ENCODE measurements at places on chromosomes 4 and X. TPM values are rescaled to one million over a fixed set of nuclear protein-coding genes. Genes with fewer than 3 reads are reported as not detected.

- DNase-seq, result no peak
Observed at GRCh38 chr4:90375081-90375480, 247.9 kb downstream of the CCSER1 start.

- DNase-seq, result no peak
Observed at GRCh38 chrX:13996650-13997049, 33.0 kb downstream of the GEMIN8 start.

- DNase-seq, result no peak
Observed at GRCh38 chrX:65846974-65847373, 179.5 kb downstream of the MSN start.

DNA sequence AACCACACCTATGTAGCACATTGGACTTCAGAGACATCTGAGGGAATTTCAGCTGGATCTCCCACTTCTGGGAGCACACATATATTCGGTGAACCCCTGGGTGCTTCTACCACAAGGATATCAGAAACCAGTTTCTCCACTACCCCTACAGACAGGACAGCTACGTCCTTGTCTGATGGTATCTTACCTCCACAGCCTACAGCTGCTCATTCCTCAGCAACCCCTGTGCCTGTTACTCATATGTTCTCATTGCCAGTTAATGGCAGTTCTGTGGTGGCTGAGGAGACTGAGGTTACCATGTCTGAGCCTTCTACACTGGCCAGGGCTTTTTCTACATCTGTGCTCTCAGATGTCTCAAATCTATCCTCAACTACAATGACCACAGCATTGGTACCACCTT is 45.7 kb downstream of the ADGRG4 start:
- no peak for DNase-seq

- DNase-seq, result no peak
Observed at GRCh38 chrX:10008483-10009056, 41.4 kb downstream of the CLDN34 start.

DNA sequence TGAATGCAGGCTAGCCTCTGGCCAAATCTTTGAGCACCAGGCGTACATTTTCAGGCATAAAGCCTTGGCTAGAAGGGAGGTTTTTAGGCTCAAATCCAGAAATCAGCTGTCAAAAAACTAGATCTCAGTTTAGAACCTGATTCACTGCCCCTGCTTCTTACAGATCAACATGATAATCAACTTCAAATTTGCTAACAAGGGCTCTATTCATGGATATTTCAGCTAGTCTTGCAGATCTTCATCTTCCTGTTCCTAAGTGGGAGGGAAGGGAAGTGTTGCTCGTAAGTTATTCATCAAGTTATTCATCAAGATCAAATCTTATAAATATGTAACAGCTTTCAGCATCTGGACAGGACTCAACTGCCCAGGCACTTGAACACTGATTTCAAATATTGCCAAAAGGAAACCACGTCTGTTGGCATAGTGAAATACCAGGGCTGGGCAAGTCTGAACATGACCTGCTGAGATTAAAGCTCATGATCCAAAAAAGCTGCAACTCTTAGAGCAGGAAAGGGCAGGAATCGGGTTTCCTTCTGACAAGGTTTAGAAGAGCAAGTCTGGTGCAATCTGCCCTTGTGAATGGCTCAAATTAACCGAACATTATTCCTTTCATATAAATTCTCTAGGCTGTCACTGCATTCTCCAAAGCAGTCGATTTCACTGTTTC is 200.3 kb downstream of the PDGFC start:
- no peak for DNase-seq

DNA sequence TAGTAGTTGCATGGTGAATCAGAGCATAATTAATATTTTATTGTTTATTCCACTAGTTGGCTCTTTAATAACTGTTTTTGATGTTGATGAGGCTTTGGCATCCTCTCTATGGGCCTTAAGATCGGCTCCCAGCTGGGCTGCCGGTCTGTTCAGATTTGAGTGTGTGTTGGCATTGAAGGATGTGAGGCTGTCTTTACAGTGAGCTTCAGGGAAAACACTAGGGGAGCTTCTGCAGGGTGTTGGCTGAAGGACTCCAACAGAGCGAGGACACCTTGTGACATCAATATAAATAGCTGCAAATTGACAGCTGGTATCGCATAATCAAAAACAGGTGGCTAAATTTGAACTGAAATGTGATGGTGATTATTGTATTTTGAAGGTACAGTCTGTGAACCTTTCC is 322.0 kb downstream of the FSTL5 start:
- no peak for DNase-seq

- DNase-seq, result no peak
Observed at GRCh38 chr4:91470671-91471070, 833.1 kb upstream of the GRID2 start.

DNA sequence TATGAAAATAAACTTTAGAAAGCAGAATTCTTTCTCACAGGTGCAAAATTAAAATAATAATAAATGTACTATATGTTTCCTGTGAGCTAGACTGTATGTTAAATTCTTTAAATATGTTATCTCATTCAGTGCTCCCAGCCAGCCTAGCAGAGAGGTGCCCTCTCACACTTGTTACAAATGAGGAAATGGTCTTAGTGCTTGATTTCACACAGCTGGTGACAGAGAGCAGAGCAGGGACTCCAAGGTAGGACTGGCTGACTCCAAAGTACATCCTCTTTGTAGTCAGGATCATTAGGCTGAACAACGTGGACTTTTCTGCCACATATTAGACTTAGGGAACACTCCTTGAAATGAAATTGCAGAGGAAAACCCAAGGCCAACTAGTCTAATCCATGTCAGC is 72.0 kb upstream of the HHIP start:
- DNase-seq, result no peak

AMELX gene
- not detected for total RNA-seq

DNA sequence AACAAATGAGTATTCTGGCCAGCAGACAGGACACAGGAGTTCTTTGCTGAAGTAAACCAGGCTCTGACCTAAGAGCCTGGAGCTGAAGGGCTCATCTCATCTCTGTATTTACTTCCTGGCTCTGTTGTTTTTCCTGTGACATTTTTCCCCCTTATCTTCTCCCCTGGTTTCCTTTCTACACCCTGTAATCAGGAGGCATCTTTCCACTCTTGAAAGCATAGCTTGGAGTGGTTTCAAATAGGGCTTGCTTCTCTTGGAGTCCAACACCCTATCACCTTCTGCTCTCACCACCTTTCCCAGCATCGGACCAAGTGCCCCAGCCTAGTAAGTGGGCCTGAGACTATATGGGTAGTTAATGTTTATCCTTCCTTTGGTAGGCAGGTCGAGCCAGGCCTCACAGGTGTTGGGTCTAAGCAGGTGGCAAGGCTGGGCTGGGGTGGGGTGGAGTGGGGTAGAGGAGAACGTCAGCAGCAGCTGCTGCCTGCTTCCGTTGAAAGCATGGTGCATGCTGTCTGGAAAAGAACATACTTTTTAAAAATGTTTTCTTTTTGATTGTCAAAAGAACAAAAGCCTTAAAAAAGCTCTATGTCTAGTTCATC is 1.2 kb downstream of the DRP2 start:
- DNase-seq, result no peak

DNA sequence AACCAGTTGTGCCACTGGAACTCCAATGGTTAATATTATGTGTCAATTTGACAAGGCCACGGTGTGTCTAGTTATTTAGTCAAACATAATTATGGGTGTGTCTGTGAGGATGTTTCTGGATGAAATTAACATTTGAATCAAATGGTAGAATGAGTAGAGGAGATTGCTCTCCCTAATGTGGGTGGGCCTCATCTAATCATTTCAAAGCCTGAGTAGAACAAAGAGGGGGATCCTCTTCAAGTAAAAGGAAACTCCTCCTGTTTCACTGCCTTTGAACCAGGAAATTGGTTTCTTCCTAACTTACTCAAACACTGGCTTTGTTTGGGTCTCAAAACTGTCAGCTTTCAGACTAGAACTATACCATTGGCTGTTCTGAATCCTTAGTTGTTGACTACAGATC is 1692.1 kb downstream of the PCDH19 start:
- DNase-seq, result no peak

GRCh38 chr4:42914937-42915336 is 22.4 kb downstream of the GRXCR1 start:
- DNase-seq, result no peak

FRMPD3 gene
- 1.7 TPM for total RNA-seq

GRCh38 chrX:8946563-8946962 is 87.4 kb downstream of the FAM9B start:
- no peak for DNase-seq

DNA sequence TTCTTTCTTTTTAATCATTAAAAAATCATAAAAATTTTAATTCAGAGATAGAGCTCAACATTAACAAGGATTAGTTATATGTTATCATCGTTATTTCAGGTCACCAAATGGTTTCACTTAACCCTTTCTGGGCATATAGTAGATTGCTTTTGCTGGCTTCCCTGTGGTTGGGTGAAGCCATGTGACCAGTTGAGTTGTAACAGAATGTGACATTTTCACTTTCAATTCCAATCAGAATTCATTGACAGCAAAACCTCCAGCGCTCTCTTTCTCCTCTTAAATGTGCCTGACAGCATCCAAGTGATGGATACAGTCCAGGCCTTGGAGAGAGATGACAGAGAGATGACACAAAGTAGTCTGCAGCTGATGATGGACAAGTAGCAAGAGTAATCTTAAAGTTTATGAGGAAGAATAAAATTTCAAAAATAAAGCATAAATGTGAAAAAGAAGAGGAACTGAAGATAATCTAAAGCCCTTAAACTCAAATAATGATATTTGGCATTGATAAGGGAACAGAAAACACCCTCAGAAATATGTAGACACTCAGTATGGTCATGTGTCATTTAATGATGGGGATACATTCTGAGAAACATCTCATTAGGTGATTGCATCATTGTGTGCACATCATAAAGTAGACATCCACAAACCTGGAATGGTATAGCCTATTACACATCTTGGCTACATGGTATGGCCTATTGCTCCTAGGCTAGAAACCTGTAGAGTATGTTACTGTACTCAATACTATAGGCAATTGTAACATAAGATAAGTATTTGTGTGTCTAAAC is 92.3 kb upstream of the QRFPR start:
- DNase-seq, result no peak

MAGEA10 gene
- total RNA-seq, result not detected

Data from WTC11 (cell line).